ENCODE measurements at places on chromosomes 7 and 10.

DNA sequence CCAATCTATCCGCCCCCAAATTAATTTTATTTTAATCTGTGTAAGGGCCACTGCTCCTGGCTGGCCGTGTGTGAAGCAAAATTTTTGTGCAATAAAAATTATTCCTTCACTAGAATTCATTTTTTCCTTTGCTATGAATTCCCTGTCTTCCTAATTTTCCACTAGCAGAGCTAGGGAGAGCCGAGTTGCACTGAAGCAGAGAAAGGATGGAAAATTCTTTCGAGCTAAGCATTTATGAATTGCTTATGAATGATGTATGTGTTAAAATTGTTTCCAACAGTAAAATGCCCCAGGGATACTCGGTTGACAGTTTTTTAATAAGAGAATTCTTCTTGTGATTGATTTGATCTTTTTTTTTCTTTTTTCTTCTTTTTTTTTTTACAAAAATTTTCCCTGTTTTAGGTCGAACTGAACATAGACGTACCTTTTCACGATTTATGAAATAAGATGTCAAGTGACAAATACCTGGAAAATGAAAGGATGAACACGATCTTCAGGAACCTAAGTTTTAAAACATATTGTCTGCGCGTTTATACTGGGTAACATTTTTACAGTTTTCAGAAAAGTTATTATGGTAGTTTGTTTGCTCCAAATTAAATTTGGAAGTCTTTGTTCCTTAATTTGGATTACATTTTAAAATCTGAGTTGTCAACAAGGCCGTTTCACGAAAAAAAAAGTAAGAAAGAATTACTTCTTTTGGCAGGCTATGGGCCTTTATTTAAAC, 288.8 kb upstream of the NFE2L3 start:
- no peak for DNase-seq

DNA sequence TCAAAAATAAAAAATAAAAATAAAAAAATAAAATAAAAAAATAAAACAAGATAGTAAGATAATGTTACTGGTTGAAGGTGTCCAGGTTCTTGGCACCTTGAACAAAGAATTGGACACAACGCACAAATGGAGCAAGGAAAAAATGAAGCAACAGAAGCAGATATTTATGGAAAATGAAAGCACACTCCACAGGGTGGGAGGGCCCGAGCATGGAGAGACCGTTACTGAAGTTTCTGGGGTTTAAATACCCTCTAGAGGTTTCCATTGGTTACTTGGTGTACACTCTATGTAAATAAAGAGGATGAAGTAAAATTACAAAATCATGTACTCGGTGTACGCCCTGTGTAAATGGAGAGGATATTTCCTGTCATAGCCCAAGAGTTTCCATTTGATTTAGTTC, 15.7 kb upstream of the PFKP start:
- no peak for DNase-seq

DNA sequence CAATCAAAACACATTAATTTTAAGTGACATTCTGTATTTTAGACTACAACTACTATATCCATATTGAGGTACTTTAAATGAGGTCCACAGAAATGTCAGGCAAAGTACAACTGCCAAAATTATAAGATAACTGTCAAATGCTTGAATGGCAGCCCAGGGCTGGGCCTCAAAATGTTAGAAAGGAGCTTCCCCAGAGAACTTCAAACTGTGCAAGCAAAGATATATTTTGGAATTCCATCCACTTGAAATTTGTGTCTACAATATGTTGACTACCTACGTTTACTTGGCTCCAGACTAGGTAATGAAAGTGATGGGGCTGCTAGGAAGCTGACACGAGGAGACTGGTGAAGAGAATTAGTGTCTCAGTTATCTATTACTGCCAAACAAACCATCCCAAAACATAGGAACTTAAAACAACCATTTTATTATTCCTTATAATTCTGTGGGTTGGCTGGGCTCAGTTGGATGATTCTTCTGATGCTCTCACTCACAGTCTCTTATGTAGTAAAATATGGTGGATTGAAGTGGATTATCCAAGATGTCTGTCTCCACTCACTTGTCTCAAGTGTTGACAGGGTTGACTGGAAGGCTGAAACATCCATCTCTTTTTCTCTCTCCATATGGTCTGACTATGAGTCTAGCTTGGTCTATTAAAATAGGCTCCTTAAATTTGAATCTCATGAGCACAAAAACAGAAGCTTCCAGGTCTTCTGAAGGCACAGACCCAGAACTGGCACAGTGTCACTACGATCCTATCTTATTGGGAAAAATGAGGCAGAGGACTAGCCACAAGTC, 74.2 kb downstream of the FZD1 start:
- DNase-seq, result no peak

DNA sequence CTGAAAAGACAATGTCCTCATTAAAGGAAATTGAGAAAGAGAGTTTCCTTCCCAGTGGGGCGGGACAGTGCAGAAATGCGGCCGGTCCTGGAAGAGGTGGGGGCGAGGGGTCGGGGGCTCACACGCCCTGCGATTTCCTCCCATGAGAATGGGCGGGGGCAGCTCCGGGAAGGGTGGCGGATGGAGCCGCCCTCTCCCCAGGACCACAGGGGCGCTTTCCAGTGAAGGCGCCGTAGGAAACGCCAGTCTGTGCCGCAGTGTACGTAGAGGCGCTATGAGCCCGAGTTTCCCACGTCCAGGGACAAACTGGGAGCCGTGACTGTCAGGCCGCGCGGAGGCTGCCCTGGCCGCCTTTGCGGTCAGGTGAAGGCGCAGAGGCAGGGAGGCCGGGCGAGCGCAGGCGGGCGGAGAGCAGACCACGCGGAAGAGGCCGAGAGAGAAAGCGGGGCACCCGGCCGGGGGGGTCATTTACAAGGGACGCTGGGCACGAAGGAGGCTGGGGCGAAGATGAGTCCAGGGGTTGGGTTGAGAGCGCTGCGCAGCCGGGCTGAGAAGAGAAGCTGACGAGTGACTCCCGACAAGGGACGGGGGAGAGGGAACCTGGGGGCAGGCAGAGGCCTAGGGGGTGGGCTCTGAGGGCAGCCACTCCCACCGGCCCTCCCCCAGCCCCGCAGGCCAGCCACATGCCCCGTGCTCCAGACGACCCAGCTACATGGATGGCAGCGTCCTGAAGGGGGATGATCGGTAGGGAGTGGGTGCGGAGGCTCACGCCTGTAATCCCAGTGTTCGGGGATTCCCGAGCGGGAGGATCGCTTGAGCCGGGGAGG, 45.0 kb downstream of the ALOX5 start:
- DNase-seq, result peak; percentile 12

- peak; percentile 62 for DNase-seq
Measured at GRCh38 chr7:130421684-130422083, 19.1 kb downstream of the CEP41 start.

- DNase-seq, result peak; percentile 69
Measured at GRCh38 chr7:107622429-107622828, 38.2 kb upstream of the SLC26A4 start.

DNA sequence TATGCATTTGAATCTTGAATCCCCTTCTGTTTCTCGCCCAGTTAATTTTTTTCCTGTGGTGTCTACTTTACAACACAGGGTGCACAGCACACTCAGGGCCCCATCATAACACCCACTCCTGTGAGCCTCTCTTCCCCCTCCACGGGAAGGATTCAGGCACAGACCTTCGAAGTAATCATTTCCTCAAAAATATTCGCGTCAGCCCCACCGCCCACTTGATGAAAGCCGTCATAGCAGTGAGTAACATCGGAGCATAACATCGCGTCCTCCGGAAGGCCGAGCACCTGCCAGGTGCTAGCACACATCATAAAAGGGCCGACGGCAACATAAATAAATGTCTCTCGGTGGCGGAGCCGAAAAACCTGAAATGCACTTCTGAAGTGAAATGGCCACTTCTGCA, 201.7 kb upstream of the ADARB2 start:
- no peak for DNase-seq

GRCh38 chr10:4820804-4821401, 5.1 kb upstream of the AKR1E2 start:
- peak; percentile 17 for DNase-seq

GRCh38 chr10:96556003-96556402, 30.8 kb downstream of the TM9SF3 start:
- DNase-seq, result no peak
